ENCODE measurements at places on chromosomes 16 and 17.

DNA sequence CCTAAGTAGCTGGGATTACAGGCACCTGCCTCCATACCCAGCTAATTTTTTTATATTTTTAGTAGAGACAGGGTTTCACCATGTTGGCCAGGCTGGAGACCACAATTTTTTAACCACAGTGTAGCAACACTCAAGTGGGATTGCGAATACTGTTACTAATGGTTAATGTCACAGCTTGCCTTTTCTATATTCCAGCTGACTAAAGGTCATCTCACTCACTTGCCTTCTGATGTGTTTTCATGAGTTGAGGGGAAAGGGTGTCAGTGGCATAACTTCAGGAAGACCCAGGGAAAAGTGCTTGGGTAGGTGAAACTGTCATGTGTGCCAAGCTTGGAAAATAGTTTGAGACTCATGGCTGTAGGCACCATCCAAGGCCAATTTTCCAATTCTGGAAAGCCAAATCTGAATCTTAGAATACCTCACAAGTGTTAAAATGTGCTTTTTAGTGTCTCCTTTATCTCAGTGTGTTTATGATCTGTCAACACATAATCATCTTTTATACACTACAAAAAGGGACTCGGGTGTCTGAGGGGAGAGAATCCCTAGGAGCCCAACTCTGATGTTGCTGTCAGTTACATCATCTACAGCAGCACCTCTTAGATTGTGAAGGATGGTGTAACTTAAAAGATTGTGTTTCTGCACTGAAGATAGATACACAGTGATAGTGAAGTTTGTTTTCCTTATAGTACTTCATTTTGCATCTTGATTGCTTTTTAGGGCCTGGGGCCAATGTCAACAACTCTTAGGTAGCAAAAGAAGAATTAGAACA, 27.1 kb downstream of the OGFOD1 start:
- no peak for DNase-seq

DNA sequence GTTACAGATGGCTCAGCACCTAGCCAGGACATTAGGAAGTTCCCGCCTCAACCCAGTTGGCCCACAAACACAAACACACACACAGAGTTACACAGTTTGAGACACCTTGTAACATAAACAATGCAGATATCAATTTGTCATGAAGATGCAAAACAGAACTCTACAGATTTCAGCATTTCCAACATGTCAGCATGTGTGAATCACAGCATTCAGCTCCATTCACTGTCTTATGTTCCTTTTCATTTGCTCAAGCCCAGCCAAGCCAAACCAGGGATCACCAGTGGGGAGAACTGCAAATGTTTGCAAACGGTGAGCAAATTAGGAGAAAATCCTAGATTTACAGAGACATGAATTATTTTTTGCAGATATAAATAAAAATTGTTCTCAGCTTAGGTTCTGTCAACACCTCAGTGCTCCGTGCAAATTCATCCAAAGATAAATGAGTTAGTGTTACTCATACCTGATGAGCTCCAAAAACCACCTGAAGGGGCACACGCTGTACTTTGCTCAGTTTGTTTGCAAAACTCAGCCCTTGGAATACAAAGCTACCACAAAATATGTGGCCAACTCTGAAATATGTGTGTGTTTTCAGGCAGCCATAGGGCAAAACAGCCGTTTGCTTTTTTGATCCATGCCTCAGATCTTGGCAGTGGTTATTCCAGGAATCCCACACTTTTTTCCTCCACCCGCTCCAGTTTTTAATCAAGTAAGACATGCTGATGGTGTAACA, 16.3 kb upstream of the COX10 start:
- no peak for DNase-seq

- no peak for DNase-seq
These were observed 90.0 kb downstream of the CFDP1 start for GRCh38 chr16:75343286-75343685.

DNA sequence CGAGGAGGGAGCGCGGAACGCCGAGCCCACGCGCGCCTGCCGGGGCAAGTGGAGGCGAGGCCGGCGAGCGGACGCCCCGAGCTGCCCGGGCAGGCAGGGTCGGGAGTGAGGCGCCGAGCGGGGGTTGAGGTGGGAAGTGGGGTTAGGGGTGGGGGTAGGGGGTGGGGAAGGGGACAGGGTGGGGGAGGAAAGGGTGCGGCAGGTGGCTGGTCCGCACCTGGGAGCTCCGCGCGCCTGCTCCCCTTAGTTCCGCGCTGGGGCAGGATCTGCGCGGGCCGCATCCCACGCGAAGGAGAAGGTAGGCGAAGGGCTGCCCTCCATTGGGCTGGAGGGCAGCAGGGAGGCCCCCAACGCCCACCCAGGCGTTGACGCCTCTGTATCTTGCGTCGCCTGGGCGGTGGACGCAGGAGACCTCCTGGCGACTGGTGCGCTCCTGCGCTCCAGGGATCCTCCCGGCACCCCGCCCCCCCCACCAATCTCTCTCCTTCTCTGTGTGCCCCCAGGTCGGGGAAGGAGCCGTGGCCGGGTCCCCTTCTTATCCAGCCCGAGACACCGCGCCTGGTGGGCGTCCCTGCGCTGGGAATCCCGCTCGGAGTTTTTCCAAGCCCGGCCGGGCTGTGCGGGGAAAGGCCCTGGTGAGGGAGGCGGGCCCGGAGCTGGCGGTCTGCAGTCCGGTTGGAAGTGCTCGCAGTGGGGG, 51.3 kb upstream of the AMZ2 start:
- DNase-seq = no peak

- peak; percentile 73 for DNase-seq
These were observed 119.7 kb upstream of the MYOCD start for GRCh38 chr17:12545877-12546513.

DNA sequence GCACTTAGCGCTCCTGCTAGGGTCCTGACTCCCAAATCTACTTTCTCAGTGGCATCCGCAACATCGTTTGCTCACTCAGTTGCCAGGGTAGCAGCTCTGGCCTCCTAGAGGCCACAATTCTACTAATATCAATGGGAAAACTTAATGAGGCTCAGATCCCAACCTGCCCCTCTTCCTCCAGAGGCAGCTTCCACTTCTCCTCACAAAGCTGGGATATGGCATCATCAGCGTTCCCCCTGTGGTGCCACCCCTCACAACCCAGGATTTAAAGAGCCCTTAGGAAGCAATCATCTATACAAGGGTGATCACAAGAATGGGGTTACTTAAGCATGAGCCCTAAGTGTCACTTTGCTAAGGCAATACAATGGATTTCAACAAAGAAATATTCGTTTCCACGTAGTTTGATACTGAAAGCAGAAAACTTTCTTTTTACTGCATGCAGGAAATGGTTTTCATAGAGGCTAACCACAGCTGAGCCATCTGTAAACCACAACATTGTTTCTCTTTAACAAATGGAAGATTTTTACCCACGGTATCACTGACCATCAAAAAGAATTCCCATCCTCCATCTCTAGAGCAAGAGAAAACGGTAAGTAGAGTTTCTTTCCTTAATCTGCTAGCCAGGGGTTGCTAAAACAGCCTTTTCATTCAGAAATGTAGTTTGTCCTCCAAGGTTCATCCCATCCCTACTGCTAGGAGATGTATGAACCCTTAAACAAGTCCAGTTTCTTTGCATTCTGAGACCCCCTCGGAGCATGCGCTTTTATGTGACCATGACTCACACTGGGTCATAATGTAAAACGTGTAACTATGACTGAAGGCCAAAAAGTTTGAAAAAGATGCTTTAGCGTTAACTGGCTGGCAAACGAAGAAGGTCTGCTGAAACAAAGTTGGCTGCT, 68.3 kb upstream of the BCAR1 start:
- no peak for DNase-seq

- DNase-seq = no peak
These were observed 23.2 kb upstream of the KIFC3 start for GRCh38 chr16:57825298-57826044.

All from iPS DF 6.9 (cell line).